ENCODE measurements at places on chromosomes 3 and 15.

- no peak for DNase-seq
Observed at GRCh38 chr3:37856381-37856780, 5.3 kb upstream of the CTDSPL start.

DNA sequence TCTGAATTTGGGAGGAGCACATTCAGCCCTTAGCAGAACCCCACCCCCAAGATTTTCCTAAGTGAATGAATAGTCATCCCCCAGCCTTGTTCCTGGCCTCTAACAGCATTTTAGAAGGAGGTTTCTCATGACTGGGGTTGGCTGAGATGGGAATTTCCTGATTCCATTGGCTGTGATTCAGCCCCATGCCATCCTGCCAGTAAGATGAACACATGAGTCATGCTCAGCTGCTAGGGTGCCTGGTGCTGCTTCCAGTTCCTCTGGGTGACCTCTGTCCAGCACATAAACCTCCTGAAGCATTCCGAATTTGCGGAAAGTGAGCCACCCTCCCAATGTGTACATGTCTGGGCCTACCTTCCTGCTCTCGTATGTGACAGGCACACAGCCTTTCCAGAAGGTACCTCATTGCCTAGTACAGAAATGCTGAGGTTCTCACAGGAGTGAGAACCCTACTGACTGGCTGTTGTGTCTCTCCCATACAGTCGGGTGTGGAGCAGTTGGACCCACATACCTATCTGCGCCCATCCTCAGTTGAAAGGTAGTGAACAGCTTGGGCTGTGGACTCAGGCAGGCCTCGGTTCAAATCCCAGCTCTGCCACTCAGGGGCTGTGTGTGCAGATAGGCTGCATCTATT is 91.7 kb downstream of the APBA2 start:
- no peak for DNase-seq

DNA sequence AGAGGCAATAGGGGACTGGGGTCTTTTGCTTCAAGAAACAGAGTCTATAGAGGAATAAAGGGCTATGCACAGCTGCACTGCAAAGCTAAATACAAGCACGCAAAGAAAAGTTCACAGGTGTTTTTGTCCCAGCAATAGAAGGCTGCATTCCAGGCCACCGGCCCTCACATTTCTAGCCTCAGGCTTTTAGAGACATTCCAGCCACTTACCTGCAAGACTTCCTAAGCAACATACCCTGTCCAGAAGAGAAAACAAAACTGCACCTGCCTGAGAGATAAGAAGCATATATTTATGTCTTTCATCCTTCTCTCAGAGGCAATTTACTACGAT is 220.5 kb downstream of the OPA1 start:
- no peak for DNase-seq

DNA sequence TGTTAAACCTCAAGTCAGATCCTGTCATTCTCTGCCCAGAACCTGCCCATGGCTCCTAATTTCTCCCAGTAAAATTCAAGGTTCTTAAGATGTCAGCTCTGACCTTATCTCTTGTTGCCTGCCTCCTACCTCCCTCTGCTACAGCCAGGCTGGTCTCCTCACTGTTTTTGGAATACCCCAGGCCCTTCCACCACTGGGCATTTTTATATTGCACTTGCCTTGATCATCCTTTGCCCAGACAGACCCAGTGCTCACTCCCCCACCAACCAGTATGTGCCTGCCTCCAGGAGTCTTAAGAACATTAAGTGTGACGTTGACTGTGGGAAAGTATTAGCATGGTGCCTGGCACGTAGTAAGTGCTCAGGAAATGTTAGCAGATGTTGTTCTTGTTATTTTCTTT is 3.1 kb downstream of the MITF start:
- no peak for DNase-seq

DNA sequence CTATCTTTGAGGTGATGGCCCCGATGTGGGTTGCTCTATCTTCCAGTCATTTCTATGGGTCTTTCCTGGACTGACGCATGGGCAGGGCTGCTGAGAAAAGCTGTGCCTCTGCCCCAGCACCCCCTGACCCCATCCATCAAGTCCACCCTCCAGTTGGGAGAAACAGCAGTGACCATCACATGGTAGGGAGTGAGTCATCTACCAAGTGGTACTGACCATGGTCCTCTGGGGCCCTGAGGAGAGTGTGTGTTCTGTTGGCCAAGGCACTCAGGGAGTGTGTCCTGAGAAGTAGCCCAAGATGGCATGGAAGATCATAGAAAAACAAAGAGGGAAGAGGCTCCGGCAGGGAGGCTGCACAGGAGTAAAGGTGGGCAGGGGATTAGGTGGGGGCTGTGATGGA is 1.6 kb upstream of the DNAH1 start:
- no peak for DNase-seq

DNA sequence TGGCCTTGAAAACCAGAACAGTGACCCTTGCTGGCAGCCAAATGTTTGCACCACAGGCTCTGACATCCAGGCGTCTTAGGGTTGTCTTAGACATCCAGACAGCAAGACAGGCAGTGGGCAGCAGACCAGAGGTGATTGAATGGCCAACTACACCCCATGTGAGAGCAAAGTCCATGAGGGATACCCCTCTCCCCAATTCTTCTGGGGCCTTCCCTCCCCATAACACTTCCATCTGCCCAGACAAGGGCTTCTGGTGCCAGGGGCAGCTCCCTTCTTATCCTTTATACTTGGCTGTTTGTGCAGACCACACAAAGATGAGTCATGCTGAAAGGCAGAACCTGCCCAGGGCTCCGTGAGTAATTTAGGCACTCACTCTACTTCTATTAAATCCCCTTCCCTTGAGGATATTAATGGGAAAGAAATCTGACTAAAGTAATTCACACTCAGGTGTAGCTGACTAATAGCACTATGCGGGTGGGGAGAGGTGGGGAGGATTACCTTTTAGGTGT is 257.9 kb downstream of the UACA start:
- no peak for DNase-seq

Data from stimulated activated CD8-positive, alpha-beta memory T cell treated with anti-CD3 and anti-CD28 coated beads, Interleukin-7, amount 100 ng/mL, for 4 hours (primary cell).